Activated CD4-positive, alpha-beta T cell treated with anti-CD3 and anti-CD28 coated beads, Interleukin-2, amount 50 U/mL, for 4 hours (primary cell): ENCODE measurements at places on chromosomes 5 and 9.

DNA sequence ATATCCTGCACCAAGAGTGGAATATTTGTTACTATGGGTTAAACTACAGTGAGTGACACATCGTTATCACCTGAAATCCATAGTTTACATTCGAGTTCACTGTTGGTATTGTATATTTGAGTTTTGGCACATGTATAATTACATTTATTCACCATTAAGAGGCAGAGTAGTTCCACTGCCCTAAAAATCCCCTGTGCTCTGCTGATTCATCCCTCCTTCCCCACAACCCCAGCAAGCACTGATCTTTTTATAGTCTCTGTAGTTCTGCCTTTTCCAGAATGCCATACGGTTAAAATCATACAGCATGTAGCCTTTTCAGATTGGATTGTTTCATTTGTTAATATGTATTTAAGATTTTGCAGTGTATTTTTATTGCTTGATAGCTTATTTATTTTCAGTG, 495.2 kb downstream of the DIRAS2 start:
- DNase-seq = no peak

DNA sequence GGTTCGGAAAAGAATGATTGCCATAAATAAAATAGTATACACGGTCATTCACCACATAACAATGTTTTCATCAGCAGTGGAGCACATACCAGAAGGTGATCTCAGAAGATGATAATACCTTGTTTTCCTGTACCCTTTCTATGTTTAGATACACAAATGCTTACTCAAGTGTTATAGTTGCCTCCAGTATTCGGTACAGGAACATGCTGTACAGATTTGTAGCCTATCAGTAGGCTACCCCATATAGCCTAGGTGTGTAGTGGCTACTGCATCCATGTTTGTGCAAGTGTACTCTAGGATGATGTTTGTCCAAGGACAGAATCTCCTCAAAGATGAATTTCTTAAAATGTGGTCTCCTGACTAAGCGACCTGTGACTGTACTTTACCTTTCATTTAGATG, 59.2 kb downstream of the ICE1 start:
- DNase-seq = no peak

- DNase-seq = no peak
Measured at GRCh38 chr5:140631036-140631417, 1.9 kb downstream of the CD14 start.

DNA sequence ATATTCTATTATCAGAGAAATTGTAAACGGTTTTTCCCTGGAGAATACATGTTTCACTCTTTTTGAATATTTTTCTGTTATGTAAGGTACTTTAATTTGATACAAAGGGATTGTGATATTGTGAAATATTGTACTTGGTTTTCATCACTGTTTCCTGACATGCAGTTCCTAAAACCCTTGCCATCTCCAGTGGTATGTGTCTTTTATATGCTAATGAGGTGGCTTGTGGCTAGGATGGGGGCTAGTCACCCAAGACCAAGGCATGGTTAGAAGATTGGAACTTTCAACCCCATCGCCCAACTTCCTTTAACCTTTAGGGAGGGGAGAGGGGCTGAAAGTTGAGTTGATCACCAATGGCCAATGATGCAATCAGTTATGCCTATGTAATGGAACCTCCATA, 160.6 kb downstream of the TAF11L14 start:
- DNase-seq = no peak
